ENCODE measurements at places on chromosomes 16 and 17. TPM values are rescaled to one million over a fixed set of nuclear protein-coding genes. Genes with fewer than 3 reads are reported as not detected.

GRCh38 chr16:53198933-53199332 lies 144.1 kb downstream of the CHD9 start:
- no peak for DNase-seq

GRCh38 chr17:64607862-64608565 lies 54.1 kb downstream of the SMURF2 start:
- no peak for DNase-seq

- no peak for DNase-seq
Measured at GRCh38 chr17:76261421-76262215, 3.5 kb upstream of the UBALD2 start.

DNA sequence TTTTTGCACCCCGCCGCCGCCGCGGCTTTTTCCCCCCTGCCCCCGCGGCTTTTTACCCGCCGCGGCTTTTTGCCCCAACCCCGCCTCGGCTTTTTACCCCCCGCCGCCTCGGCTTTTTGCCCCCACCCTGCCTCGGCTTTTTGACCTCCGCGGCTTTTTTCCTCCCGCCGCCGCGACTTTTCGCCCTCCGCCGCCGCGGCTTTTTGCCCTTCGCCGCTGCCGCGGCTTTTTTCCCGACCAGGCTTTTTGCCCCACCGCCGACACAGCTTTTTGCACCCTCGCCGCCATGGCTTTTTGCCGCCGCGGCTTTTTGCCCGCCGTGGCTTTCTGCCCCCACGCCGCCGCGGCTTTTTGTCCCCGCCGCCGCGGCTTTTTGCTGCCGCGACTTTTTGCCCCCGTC lies 137.0 kb upstream of the TP53TG3D start:
- DNase-seq: peak; percentile 59

- no peak for DNase-seq
Measured at GRCh38 chr16:1941162-1942046, 1.6 kb downstream of the MSRB1 start.

Gene TBC1D3B
- total RNA-seq: 3.3 TPM

Gene GOT2
- total RNA-seq: 429 TPM
